ENCODE measurements at places on chromosomes 3 and 15. TPM values are rescaled to one million over a fixed set of nuclear protein-coding genes. Genes with fewer than 3 reads are reported as not detected.

- no peak for DNase-seq
These were observed 1.4 kb downstream of the FBLN2 start for GRCh38 chr3:13550423-13550690.

The GOLGA6B gene
- total RNA-seq, result not detected

- DNase-seq, result no peak
These were observed 29.5 kb downstream of the LINS1 start for GRCh38 chr15:100572362-100572983.

GRCh38 chr3:177237206-177237605, 39.9 kb upstream of the TBL1XR1 start:
- DNase-seq, result no peak

DNA sequence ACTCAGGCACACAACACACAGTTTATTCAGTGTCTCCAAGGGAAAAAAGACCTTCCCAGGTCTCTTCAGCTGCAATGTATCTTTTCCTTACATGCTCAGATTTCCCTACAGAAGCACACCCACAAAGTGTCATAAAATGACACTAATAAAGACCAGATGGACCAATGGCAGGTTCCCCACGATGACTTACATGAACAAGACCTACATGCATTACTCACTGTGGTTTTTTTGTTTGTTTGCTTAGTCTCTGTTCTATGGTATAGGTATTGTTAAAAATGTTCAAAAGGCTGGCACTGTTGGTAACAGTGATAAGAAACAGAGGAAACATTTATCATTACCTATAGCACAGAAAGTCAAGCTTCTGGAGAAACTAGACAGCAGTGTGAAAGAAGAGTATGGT, 318.2 kb upstream of the TMCO5A start:
- no peak for DNase-seq
